ENCODE measurements at places on chromosomes 4 and X.

DNA sequence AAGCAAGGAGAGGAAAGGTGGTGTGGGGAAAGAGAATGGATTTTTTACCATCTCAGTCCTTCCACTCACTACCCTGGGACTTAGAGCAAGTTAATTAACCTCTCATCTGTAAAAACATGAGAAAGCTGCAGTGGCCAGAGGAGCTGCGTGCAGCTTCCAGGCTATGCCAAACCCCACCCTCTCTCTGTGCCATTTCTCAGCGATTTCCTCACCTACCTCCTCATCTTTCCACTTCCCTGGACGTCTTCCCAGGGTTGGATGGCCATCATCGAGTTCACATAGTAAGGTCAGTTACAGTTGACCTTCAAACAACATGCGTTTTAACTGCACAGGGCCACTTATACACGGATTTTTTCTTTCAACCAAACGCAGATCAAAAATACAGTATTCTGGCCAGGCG, 64.3 kb downstream of the SMIM20 start:
- no peak for DNase-seq

DNA sequence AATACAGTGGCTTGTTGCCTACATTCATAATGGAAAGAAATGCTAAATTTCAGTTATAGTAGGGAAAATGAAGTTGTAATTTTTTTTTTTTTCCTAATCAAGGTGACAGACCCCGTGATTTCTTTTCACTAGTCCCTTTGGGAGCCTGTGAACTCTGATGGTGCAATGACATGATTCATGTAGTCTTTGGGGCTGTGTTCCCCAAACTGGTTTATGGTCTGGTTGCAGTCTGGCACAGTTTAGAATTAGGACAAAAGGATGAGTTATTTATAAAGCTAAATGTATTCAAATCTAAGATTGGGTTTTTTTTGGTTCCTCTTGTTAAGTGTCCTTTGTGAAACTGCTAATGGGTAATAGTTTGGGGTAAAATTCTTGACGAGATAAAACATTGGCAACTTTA, 66.0 kb downstream of the REPS2 start:
- DNase-seq = no peak

DNA sequence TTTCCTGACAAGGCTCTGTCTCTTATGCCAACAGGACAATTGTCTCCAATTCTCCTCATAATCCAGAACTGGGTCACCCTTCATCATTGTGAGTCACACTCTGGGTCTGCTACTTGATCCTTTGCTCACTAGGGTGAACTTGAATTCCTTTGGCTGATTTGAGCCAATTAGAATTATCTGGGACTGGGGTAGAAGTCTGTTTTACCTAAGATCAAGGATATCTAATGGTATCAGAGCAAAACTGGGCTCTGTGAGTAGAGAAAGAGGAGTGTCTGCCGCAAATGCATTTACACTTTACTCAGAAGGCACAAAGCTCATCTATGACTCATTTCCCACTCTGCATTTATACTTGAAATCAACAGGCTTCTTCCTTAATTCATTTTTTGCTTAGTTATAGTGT, 72.6 kb downstream of the PITX2 start:
- no peak for DNase-seq

DNA sequence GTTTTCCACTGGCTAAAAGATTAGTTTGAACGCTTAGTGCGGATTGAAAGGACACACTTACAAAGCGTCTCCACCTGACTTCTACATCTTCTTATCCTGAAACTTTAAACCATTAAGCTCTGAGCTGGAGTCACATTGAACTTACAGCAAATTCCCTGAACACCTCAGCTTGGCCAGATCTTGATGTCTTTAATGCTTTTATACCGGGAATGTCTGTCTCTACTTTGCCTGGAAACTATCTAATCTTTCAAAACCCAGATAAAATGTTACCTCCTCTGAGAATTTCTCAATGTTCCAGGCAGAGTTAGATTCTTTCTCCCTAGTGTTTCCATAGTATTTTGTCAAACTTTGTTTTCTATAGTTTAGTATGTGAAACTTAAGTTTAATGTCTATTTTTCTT, 179.9 kb downstream of the DTHD1 start:
- DNase-seq = no peak

DNA sequence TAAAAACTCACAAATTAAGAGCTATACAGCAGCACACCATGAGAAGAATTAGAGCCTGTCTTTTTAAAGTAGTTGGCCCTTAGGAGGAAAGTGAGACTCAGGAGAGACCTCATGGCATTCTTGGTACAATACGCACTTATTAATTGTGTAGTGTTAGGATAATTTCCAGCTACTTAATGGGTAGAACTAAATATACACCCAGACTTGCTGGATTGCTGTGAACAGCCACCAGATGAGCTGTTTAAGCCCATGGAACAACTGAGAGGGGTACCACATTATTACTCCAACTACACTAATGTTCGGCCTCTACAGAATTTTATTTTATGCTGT, 13.6 kb downstream of the MFAP3L start:
- no peak for DNase-seq

GRCh38 chr4:163279713-163280112, 52.7 kb downstream of the NPY1R start:
- no peak for DNase-seq

DNA sequence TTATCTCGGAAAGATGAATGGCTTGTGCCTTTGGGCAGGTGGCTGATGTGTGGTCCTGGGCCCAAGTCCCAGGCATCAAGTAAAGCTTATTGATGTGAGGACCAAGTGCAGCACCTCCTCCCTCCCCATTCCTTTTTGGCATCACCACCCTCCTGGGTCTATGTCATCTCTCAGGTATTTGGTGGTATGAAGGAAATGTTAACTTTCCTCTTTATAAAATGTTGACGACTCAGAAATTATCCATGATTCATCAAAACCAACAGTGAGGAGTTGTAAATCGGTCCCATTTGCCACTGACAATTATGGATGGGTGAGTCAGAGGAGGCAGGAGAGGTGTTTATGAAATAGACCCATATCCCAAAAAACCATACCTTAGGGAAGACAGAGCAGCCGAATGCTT, 229.4 kb upstream of the GATB start:
- no peak for DNase-seq

DNA sequence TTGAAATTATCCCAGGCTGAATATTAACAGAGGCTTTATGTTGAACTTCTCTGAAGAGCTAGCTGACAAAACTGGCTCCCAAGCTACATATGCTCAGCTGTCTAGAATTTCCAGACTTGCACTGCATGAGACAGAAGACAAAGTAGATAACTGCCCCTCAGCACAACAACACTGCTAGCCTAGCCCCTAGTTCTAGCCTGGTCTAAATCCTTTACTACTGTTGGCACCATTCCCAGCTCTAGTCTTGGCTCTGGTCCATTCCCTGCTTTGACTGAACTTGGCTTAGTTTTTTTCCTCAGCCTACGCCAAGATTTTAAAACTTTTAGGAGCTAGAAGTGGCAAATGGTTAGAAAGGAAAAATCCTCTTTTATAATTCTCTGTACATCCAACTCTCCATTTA, 7.6 kb upstream of the OPHN1 start:
- DNase-seq = no peak

- DNase-seq = peak; percentile 68
These were observed at the start of gene IDS for GRCh38 chrX:149504915-149505651. Gene IDS, minus strand, starts transcription at chrX:149505306. Its CDS starts 169 bp downstream, at chrX:149505137.

GRCh38 chrX:74493806-74494205, 72.5 kb downstream of the SLC16A2 start:
- DNase-seq = no peak

DNA sequence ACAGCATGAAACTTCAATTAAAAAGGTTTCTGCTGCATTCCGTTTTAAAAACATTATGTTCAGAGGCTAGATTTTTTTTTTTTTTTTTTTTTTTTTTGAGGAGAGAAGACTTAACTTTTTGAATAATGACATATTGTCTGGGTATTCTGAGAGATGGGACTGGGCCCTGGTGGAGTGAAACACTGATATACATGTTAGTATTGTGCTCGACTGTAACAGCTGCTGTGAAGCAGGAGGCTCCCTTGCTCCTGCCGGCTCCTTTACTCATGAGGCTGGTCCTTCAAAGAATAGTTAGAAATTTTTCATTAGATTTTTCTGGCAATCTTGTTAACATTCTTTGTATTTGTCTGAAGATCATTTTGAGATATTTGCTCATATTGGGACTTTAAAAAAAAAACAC, 73.3 kb downstream of the TMEM131L start:
- DNase-seq = no peak

DNA sequence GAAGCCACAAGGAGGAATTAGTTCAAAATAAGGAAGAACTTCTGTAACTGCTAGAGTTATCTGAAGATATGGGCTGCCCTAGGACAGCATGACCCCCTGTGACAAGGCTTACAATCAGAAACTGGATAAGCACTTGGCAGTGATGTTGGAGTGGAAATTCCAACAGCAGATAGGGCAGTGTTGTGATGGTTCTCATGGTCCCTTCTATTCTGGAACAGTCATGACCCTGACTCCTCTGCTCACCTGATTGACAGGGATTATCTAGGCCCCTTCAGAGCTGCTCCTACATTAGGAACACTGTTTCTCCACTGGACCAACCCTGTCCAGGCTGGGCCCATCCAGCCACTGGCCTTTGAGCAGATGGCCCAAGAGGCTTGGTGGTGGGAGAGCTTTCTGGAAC, 17.9 kb downstream of the NALF2 start:
- DNase-seq = no peak

DNA sequence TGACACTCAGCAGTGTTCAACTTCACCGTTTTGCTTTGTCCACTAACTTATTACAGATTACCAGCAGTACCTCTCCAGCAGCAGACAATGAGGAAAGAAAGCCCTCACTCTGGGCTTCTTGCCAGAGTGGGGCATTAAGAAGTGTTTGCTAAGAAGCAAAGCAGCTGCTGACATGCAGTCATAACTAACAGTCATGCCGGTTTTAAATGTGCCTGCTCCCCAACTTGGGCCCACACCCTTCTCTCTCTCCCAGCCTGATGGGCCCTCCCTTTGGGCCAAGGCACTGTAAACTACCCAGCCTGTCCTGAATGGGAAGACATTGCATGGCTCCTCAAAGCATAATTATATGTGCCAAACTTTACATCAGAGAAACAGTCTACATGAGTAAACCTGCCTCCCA, 54.6 kb upstream of the HHIP start:
- DNase-seq = no peak

DNA sequence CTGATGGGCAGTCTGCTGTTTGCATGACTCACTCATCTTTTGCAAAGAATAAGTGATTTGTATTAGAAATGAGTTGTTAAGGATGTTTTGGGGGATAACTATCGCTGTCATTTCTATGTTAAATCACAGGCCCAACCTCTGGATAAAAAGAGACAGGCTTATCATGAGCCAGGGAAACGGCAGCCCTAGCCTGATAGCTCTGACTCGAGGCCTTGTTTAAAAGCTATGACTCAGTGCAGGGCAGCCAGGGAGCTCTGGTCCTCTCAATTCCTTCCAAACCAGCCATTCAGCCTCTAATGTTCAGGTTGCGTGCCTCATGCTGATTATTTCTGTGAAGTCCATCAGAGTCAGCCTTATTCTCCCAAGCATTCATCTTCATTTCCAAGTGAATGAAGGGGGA, 305.9 kb upstream of the HAND2 start:
- DNase-seq = no peak

DNA sequence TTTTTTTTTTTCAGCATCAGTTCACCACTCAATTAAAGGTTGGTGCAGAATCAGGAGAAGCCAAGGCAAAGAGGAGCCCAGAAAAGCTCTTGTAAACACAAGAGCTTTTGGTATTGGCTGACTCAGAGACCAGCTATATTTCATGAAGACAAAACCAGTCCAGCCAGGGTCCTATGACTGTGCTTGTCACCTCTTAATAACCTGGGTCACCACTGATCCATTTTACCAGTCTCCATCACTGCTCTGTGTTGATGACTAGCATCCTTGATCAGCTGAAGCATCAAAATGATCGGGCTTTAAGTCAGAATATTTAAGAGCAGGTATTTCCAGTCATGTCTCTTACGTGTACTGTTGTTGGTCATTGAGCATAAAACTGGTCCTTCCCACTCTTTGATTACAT, 237.9 kb downstream of the PACRGL start:
- no peak for DNase-seq

- no peak for DNase-seq
These were observed 28.3 kb upstream of the UXT start for GRCh38 chrX:47687263-47687662.

DNA sequence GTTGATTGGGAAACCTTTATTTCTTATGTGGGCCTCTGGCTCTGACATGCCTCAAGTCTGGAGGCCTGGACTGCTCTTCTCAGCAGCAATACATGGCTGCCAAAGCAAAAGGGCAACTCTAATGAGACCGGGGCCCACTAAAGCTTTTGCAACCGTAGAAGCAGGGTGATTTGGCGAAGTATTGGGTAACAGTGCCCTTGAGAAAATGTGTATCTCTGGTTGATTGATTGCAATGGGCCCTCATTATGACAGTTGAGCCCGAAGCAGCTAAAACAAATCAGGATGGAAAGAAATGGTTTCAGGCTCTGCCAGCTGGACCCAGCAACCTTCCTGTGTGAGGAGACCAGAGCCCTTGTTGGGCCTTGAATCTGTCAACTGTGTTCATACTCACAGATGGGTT, 73.4 kb downstream of the CLCN4 start:
- no peak for DNase-seq

GRCh38 chr4:156794863-156795262, 176.7 kb downstream of the PDGFC start:
- no peak for DNase-seq

DNA sequence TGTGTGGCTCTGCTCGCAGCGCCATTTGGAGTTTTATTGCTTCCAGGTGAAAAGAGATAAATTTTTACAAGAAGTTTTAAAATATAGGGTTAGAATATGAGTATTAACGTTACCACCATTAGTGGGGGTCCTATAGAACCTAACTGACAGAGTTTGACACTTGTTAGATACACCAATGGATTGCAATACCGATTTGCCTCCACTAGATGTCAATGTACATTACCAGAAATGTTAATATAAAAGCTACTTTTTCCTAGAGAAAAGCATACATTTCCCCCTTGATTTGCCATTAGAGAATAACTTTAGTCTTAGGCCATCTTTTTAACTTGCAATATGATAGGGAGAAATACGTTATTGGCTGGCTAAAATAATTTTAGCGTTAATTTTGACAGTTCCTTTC, 108.4 kb downstream of the LINC00632 start:
- no peak for DNase-seq

GRCh38 chr4:108411836-108412235, 208.5 kb upstream of the RPL34 start:
- DNase-seq = no peak
